HT1080 (cell line): ENCODE measurements at places on chromosomes 7 and 10. TPM values are rescaled to one million over a fixed set of nuclear protein-coding genes. Genes with fewer than 3 reads are reported as not detected.

ENKUR gene
- 0.26 and 0.53 TPM in 2 replicates for total RNA-seq

CTTNBP2 gene
- total RNA-seq, result 3.2 and 3.8 TPM in 2 replicates

SLC26A3 gene
- total RNA-seq, result not detected in 2 replicates

CLDN3 gene
- not detected in 2 replicates for total RNA-seq

TMEM225B gene
- not detected in 2 replicates for total RNA-seq

LDB3 gene
- not detected in 2 replicates for total RNA-seq

SFTPA1 gene
- not detected in 2 replicates for total RNA-seq

CELF2 gene
- 9.7 and 9.8 TPM in 2 replicates for total RNA-seq

SSBP1 gene
- 370 and 377 TPM in 2 replicates for total RNA-seq

PRXL2A gene
- total RNA-seq, result 0.07 and 0.39 TPM in 2 replicates

PSMG3 gene
- 72.1 and 97.7 TPM in 2 replicates for total RNA-seq

DENND2A gene
- 1.8 and 2.2 TPM in 2 replicates for total RNA-seq

STN1 gene
- 31.5 and 35.9 TPM in 2 replicates for total RNA-seq

UNCX gene
- not detected in 2 replicates for total RNA-seq

POP7 gene
- 167 and 168 TPM in 2 replicates for total RNA-seq

CFAP58 gene
- 0.58 and 1.8 TPM in 2 replicates for total RNA-seq

WNT8B gene
- total RNA-seq, result not detected in 2 replicates

SRRM3 gene
- 1.4 and 1.7 TPM in 2 replicates for total RNA-seq
